ENCODE measurements at places on chromosomes 12 and 14.
A peak's percentile ranks its signal among the peaks of the same experiment; 100 is the strongest.

DNA sequence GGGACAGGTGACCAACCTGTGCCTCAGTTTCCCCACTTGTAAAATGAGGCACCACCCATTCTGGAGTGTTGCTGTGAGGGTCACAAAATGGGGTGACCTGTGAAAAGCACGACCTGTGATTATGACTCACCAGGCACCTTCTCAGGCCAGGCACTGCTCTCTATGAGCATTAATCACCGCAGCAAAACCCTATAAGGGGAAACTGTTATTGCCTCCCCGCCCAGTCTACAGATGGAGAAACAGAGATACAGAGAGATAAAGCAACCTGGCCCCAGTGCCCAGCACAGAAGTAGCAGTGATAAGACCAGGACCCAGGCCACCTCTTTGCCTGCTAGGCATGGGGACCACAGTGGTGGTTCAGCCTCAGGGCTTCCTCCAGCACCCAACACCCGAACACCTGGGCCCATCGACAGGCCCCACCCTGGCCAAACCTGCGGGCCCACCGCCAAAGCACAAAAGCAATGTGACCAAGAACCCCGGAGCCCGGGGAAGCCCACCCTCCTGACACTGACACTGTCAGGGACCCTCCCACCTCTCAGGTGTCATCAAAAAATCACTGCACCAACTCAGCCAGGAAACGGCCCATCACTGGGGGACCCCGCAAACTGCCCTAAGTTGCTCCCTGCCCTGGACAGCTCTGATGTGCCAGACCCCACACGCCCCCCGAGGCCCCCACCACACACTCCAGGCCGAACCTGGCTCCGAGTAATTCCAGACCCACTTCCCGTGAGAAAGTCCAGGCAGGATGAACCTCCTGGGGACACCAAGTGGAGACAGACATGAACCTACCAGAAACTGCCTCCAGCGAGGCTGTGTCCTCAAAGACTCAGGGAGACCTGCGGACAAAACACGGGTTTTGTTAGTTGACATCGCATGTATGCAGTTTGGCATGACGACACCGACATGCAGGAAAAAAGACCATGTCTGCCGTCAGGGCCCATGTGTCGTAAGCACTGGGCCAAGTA is 32.4 kb downstream of the NCOR2 start:
- no peak for DNase-seq

DNA sequence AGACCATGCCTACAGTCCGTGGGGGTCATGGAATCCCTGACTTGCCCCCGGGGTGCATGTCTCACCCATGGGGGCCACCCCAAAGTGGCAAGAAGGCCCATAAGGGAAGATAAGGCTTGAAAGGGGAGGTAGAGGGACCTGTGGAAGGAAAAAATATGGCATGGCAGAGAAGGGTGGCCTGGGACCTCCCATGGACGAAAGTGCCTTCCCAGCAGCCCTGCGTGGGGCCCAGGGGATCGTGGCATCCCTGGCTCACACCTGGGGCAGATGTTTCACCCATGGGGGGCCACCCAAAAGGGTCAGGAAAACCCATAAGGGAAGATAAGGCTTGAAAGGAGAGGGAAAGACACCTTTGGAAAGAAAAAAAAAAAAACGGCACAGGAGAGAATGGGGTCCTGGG is 264.6 kb downstream of the ALG10 start:
- DNase-seq: no peak

DNA sequence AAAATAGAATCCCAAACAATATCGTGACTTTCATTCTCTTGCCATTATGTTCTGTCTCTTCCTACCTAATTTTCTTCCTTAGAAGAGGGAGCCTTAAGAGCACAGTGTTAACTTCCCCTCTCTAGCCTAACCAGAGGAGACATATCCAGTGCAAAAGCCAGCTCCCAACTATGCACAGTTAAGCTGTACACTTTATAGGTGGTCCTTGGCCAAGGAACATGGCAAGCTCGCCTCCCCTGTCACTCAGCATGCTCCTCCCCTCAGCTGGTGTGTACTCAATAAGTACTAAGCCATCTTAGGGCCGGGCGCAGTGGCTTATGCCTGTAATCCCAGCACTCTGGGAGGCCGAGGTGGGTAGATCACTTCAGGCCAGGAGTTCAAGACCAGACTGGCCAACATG is 255.1 kb upstream of the TMPO start:
- no peak for DNase-seq

- no peak for DNase-seq
Observed at GRCh38 chr12:110538869-110539622, 36.9 kb downstream of the RAD9B start.

DNA sequence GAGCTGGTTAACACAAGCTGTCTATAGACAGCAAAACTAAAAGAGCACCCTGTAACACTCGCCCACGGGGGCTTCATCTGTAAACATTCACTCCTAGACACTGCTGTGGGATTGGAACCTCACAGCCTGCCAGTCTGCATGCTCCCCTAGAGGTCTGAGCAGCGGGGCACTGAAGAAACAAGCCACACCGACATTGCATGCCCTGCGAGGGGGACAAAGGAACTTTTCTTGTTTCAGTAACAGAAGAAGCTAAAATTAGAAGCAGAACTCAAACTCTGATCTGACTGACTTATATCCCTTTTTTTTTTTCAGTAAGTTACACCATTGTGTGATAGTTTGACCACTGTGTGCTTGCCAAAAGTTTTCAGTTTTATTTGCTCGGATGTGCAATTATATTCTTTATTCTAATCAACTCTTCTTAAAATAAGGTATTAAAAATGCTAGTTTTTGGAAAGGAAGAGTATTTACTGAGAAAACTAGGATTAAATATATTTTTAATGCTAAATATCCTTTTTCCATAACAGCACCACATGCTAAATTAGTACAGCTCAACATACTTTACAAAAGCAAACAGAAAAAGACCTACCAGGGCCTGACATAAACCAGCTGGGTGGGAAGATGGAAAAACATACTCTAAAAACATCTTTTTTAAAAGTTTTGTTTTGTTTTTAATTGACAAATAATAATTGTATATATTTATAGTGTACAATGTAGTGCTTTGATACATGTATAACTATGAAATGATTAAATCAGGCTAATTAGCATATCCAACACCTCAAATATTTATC is 100.2 kb downstream of the EPS8 start:
- no peak for DNase-seq

DNA sequence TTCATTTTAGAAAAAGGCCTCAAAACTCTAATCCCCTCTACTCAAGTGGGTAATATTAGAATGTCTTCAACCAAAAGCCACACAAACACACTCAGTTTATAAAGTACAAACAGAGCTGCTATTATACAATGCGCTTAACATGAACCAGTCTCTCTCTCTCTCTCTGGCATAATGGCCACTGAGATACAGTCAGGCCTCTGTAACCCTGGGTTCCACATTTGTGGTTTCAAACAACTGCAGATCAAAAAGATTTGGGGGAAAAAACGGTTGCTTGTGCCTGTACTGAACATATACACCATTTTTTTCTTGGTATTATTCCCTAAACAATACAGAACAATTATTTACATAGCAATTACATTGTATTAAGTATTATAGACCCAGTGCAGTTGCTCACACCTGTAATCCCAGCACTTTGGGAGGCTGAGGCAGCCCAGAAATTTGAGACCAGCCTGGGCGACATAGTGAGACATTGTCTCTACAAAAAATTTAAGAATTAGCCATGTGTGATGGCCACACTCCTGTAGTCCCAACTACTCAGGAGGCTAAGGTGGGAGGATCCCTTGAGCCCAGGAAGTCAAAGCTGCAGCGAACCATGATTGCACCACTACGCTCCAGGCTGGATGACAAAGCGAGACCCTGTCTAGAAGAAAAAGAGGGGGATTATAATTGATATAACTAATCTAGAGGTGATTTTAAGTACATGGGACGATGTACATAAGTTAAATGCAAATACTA is 5.6 kb downstream of the SLC11A2 start:
- DNase-seq: no peak

- DNase-seq: no peak
Observed at GRCh38 chr12:54933376-54933775, 51.2 kb downstream of the TESPA1 start.

DNA sequence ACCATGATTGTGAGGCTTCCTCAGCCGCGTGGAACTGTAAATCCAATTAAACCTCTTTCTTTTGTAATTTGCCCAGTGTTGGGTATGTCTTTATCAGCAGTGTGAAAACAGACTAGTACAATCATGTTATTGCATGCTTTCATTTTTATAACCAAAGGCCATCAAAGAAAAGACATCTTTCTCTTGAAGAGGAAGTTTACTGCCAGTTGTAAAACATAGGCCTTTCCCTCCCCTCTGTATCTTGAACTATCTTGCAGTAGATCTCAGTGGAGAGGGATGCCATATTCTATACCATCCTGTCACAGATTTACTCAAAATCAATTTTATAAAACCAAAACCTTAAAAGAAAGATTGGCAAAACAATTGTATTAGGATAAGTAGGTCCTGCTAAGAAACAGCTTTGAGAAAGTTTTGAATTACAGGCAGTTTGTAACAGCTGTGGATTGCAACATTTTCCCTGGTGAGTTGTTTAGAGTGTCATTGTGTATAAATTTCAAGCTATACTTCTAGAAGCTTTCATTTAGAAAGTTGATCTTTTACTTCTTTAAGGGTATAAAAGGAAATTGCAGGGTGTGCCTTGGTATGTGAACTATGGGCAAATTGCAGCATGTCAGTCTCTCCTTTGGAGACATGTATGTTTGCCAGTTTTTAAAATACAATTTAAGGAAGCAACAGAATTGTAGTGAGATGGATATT is 128.0 kb downstream of the ATP23 start:
- no peak for DNase-seq

- no peak for DNase-seq
Observed at GRCh38 chr12:70719071-70719470, 81.8 kb upstream of the PTPRB start.

DNA sequence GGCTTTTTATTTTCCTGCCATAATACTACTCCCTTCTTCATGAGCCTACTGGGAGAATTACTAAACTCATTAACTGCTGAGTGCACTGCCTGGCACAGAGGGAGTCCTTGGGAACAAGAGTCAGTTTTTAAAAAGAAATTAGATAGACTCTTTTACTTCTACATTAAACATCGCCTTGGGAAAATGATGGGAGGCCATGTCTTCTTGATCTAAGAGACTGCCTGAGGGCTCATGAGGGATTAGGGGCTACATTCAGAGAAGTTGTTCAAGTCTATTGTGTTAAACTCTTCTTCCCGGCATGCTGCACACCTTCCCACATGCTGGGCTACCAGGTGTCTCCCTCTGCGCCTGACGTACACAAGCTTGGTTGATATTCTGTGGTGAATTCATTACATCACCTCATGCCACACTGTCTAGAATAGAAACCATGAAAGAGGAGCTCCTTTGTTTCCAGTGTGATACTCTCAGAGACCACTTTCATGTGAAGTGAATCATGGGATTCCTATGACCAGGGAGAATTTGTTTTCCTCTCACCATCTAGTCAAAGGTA is 1422.3 kb downstream of the AACS start:
- DNase-seq: no peak

DNA sequence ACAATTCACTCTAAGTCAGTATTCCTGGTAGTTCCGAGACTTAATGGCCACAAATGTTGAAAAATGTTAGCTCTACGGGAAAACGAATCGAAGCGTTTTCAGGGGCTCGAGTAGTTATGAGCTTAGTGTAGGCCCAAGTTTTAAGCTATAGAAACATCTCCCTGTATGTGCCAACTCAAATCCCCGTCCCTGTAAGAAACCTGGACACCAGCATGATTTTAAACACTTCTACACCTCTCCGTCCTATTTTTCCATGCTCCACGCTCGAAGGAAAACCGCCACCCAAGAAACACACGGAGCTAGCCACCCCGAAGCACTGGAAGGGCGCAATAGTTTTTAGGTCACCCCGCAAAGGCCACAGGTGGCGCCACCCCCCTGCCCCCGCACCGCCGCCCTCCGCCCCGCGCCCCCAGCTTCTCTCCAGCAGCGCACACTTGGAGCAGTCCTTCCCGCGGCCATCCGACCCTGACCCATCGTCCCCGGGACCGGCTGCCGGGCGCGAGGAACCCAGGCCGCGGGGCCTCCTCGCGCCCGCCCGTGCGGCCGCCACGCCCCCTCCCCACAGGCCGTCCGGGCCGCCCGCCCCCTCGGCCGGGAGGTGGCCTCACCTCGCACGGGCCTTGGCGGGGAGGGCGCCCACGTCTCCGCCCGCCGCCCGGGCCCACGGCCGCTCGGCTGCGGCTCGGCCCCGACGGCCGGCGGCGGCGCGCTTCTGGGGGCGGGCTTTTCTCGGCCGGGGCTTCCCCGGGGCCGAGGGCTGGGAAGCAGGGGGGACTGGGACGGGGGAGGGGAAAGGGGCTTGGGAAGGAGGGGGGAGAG is 522 bp downstream of the R3HDM2 start:
- DNase-seq: no peak

- no peak for DNase-seq
Observed at GRCh38 chr12:101490286-101490920, 15.3 kb downstream of the SPIC start.

GRCh38 chr14:54310151-54310850 is 86.5 kb upstream of the CDKN3 start:
- DNase-seq: no peak

GRCh38 chr14:61460718-61461611 is 139.6 kb downstream of the PRKCH start:
- peak; percentile 61 for DNase-seq

GRCh38 chr12:22529281-22530060 is 14.9 kb downstream of the C2CD5 start:
- peak; percentile 60 for DNase-seq

- no peak for DNase-seq
Observed at GRCh38 chr12:59972905-59973304, 377.1 kb downstream of the SLC16A7 start.

DNA sequence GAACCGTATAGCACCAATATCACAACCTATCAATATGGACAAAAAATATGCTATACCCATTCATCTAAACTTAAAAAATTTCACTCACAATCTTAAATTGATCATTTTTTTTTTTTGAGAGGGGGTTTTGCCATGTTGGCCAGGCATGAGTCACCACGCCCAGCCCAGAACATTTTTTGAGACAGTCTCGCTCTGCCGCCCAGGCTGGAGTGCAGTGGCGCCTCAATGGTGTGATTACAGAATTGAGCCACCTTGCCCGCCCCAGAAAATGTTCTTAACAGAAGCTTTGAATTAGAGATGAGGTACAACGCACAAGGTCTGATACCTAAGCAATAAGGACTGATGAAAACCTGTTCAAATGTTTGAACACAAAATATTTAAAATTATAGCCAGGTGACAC is 15.8 kb upstream of the ATP5F1B start:
- no peak for DNase-seq

- DNase-seq: no peak
Observed at GRCh38 chr12:83865431-83865830, 1047.2 kb downstream of the SLC6A15 start.

DNA sequence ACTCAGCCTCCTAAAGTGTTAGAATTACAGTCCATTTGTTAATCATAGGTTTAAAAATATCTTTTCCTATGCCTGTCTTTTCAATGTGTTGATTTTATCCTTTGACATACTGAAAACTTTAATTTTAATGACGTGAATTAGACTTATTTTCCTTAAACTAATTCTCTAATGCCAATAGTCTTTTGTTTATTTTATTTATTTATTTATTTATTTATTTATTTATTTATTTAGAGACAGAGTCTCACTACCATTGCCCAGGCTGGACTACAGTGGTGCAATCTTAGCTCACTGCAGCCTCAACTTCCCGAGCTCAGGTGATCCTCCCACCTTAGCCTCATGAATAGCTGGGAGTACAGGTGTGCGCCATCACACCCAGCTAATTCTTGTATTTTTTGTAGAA is 694.5 kb downstream of the TRHDE start:
- no peak for DNase-seq

- no peak for DNase-seq
Observed at GRCh38 chr12:98618952-98619351, 25.5 kb downstream of the SLC25A3 start.

Measured in CD4-positive, alpha-beta T cell treated with Interferon alpha-2 for 1 hour (primary cell).